ENCODE measurements at places on chromosomes 5 and 9.

- DNase-seq: no peak
Measured at GRCh38 chr9:69976152-69976551, 67.5 kb upstream of the MAMDC2 start.

DNA sequence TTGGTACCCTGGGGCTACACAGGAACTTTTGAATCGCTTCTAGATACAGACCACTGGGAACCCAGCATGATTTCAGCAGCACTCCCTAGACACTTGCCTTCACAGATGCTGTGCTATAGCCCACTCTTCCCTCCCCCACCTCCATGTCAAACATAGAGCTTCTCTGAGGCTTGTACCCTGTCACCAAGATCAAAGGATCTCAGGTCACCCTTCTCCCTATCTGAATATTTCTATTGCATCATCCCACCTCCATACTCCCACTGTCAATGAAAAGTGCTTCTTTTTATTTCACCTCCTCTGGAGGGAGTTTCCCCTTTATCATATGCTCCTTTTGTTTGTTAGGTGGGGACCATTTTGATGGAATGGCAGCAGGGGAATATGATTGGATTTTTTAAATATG lies 29.2 kb upstream of the PHF24 start:
- DNase-seq: no peak

GRCh38 chr5:135891791-135892190 lies 3.9 kb downstream of the IL9 start:
- DNase-seq: no peak

GRCh38 chr5:65034029-65034812 lies 265.5 kb downstream of the CWC27 start:
- DNase-seq: no peak

DNA sequence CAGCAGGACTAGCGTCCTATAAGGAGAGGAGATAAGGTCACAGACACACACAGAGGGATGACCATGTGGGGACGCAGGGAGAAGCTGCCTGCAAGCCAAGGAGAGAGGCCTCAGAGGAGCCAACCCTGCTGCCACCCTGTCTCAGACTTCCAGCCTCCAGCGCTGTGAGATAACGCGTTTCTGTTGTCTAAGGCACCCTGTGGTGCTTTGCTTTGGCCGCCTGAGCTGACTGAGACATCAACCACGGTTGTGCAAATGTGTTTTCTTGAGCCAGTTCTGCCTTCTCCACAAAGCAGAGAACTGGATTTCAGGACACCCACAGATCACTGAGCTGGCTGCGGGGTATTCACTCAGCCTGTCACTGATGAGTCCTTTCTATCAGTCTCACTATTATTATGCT lies 149.1 kb downstream of the NXNL2 start:
- DNase-seq: no peak

GRCh38 chr9:86818636-86819035 lies 128.7 kb downstream of the GAS1 start:
- no peak for DNase-seq

GRCh38 chr5:123035360-123035917 lies 1.1 kb downstream of the PPIC start:
- DNase-seq: no peak

- no peak for DNase-seq
Measured at GRCh38 chr9:107685901-107686300, 196.3 kb upstream of the KLF4 start.

- DNase-seq: no peak
Measured at GRCh38 chr5:91374893-91375520, 8.1 kb downstream of the ARRDC3 start.

DNA sequence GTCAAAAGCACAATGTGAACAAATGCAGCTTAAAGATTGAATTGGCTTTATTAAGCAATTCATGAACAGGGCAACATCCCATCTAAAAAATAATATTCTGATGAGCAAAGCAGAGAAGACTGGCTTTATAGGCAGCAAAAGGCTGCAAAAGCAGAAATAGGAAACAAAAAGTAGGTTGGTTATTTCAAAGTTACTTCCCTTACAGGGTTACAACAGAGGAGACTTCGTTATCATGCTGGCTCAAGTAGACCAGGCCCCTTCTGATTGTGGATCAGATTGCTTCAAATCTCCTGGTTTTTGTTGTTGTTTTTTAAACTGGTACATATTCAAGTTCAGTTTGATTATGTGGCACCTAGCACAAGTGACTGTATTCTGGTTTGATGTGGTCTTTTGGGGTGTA lies 73.1 kb downstream of the MAN2A1 start:
- DNase-seq: no peak

- DNase-seq: no peak
Measured at GRCh38 chr9:23621188-23621587, 204.9 kb downstream of the ELAVL2 start.

GRCh38 chr5:72183101-72183520 lies 75.8 kb downstream of the MAP1B start:
- DNase-seq: no peak

DNA sequence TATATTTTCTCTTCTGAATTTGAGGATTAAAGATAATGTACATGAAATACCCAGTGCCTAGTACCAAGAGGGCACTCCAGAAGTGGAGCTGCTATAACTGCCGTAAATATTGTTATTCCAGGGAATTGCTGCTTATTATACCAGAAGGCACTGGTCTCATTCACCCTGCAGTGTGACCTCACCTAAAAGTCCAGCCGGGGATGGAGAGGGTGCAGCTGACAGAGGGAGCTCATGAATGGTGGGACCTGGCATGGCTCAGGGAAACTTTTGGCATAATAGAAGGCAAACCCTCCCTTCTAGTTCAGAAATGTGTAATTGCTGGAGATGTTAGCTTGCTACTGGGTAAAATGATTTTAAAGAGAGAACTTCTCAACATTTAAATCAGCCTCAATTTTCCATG lies 108.5 kb downstream of the MVB12B start:
- DNase-seq: no peak

DNA sequence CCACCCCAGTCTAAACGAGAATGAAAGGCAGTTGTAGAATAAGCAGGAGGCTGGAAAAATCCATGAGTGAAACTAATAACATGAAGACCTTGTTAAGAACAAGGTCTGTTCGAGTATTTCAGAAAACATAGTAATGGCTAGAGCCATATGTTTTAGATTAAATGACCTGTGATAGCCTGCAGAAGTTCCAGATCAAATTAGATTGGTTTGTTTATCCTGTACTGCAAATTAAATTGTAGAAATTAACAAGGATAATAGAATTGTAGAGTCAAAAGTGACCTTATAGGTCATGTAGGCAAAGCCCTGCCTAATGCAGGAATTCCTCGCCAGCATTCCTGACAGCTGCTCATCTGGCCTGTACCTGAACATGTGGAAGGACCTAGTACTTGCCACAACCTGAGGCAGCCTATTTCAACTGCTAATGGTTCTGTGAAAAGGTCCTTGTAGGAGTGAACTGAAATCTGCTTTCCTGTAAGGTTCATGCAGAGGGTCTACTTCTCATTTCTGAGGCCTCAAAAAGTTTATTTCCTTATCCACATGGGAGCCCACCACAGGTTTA lies 17.2 kb downstream of the LIX1 start:
- DNase-seq: no peak

- DNase-seq: no peak
Measured at GRCh38 chr5:60830581-60831127, 13.4 kb downstream of the ELOVL7 start.

DNA sequence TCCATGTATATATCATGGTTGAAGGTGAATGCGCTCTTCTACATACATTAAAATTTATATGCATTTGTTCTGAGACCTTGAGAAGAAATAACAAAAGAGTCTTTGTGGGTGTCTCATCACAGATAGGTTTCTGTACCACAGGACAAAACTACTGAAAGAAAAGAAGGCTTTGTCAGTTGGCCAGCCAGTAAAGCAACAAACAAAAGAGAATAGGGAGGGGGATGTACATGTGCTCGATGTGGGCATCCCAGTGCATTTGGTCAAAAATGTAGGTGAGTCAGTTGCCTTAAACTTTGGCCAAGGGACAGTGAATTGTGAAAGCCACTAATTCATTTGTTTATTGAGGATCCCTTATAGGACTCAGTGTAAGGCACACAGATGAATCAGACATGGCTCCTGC lies 13.3 kb downstream of the RBM18 start:
- DNase-seq: no peak

DNA sequence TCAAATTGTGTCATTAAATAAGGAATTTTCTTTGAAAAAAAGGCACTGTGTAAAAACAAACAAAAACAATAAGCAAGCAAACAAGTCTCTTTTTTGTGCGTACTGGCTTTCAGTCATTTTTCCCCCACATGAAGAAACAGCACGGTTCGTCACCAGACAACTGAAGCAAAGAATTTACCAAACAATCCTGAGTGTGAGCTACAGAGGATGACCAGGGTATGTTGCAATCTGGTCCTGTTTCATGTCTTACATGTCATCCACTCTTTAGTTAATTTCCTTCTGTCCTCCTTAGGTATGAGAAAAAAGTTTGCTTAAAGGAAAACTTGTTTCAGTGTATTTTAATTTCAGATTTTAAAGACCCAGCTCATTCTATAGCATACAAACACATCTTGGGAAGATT lies 1080.7 kb upstream of the NUDT12 start:
- no peak for DNase-seq

- DNase-seq: peak; percentile 7
Measured at GRCh38 chr5:81779125-81779915, 28.4 kb upstream of the SSBP2 start.

- no peak for DNase-seq
Measured at GRCh38 chr9:134716067-134716466, 74.5 kb downstream of the COL5A1 start.

DNA sequence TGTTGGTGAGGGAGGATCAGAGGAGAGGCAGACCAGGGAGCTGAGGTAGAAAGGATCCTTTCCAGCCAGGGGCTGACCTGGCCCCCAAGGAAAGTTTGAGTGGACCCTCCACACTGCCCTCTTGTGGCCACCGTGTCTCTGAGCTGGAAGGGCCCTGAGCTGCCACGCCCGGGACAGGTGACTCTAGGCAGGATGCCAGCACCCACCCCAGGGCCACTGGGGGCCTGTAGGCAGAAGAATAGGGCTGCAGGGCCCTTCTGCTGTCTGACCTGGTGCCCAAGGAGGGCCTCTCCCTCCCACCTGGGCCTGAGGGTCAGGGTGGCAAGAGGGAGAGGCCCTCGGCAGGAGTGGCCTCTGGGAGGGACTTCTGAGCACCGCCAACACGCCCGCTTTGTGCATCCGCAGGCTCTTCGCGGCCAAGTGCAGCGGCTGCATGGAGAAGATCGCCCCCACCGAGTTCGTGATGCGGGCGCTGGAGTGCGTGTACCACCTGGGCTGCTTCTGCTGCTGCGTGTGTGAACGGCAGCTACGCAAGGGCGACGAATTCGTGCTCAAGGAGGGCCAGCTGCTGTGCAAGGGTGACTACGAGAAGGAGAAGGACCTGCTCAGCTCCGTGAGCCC lies 76.8 kb downstream of the LMX1B start:
- peak; percentile 21 for DNase-seq

DNA sequence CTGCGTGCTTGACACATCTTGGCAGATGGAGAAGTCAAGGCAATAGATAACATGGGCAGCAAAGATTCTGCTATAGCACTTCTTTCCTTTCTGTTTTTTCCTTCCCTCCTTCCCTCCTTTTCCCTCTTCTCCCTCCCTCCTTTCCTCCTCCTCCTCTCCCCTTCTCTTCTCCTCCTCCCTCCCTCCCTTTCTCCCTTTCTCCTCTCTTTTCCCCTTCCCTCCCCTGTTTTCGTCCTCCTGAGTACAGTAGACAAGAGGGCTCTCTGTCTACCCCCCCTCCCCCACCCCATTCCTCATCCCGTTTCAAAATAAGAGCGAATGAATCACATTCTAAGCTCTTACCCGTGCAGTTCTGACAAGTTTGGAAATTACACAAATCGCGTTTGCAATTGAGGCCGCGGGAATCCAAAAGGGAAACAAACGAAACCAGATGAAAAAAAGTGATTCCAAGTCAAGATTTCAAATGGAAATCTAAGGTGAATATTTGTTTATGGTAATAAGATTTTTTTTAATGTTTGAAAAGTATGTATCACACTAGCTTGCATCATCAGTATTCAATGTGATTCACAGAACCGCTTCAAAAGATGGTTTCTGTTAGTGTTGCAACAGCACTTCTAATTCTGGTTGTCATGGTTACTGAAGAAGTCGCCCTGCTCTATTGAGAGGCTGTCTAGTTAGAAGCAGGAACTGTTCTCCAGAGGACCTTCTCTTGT lies 1.3 kb downstream of the NIM1K start:
- no peak for DNase-seq

DNA sequence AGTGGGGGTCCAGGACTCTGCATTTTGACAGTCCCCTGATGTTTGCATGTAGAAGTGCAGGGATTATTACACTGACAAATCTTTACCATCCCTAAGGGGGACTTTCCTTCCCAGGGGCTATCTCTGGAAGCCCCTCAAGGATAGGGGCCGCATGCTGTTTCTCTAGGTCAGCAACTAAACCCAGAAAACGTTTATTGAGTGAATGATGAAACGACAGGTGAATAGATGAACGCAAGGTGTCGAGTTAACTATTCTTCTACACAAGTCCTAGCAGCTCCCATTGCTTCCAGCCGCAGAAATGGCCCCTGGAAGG lies 281 bp upstream of the HSD17B4 start:
- no peak for DNase-seq

GRCh38 chr9:82601293-82601771 lies 461.6 kb downstream of the RASEF start:
- no peak for DNase-seq

GRCh38 chr9:127144670-127145445 lies 22.4 kb upstream of the ANGPTL2 start:
- DNase-seq: no peak

GRCh38 chr5:140287801-140288521 lies 14.9 kb downstream of the PFDN1 start:
- no peak for DNase-seq

DNA sequence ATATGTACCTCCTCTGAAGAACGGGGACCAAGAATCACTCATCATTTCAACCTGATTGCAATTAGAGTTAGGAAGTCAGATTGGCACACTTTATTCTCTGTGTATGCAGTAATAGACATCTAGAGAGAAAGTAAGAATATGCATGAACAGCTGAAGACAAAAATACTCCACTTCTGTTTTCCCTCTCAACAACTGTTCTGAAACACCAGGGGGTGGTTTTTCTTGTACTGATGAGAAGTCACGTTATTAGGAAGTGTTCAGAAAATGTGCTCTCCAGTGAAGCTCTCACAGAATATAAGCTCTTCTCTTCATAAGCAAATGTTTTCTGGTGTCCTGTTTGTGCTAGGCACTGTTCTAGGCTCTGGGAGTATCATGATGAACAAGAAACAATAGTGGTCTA lies 531.7 kb upstream of the C9orf72 start:
- DNase-seq: no peak

DNA sequence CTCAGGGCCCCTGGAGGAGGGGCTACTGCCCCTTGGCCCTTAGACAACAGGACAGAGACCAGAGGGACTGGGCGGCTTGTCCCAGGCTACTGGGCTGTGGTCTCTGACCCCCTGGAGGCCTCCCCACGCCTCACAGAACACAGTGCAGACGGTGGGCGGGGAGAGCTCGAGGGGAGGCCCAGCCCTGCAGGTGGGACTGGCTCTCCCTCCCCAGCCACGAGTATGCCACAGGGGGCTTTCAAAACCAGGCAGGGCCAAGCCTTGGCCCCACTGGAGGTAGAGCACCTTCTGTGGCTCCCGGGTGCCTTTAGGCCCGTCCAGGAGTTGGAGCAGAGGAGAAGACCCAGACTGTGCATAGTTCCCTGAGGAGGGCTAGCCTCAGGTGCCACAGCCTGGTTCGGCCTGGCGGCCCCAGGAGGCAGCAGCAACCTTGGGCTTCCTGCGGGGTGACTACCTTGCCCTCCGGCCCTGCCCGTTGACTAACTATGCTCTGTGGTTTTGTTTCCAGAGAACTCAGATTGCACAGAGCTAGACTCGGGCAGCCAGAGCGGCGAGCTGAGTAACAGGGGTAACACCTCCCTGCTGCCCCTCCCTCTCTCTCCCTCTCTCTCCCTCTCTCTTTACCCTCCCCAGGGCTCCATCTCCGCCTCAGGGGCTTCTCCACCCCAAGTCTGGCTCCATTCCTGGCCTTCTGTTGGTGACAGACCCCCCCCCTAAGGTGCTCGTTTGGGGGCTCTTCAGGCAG lies 15.5 kb downstream of the CARD19 start:
- DNase-seq: no peak

All from activated naive CD4-positive, alpha-beta T cell (primary cell).